ENCODE measurements at places on chromosomes 1 and 21.

- DNase-seq = no peak
Measured at GRCh38 chr1:202038688-202039346, 28.4 kb downstream of the ELF3 start.

GRCh38 chr1:70066711-70067110 lies 138.7 kb downstream of the LRRC40 start:
- DNase-seq = no peak

DNA sequence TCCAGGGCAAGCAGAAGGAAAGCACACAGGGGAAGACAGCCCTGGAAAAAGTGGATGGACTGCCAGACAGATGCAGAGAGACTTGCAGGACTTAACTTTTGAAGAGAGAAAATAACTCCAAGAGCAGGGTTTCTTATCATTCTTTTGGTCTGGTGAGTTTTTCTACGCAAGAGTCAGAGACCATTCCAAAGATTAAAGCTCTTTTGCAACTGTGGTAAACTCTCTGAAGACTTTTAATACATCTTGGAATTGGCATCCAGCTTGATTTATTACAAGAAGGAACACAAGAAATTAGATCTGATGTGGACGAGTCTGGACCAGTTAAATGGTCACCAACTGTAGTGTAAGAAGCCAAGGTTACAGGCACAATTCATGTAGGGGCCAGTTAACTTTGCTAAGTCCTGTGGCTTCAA lies 153.4 kb downstream of the SIPA1L2 start:
- no peak for DNase-seq

GRCh38 chr1:176843352-176844297 lies 320.9 kb downstream of the ASTN1 start:
- DNase-seq = no peak

GRCh38 chr1:29698033-29698432 lies 461.7 kb downstream of the PTPRU start:
- peak; percentile 34 for DNase-seq

DNA sequence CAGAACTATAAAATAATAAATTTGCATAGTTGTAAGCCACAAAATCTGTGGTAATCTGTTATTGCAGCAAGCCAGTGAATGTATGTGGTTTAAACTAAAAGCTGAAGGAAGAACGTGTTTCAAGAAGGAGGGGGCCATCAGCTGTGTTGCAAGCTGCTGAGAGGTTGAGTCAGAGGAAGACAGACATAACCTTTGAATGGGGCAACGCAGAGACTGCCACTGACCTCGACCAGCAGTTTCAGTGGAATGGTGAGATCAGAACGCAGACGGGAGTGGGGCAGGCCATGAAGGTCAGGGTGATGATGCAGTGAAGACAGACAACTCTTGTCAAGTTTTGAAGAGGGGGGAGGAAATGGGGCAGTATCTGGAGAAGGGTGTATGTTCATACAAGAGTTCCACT lies 23.2 kb upstream of the QSOX1 start:
- DNase-seq = no peak

DNA sequence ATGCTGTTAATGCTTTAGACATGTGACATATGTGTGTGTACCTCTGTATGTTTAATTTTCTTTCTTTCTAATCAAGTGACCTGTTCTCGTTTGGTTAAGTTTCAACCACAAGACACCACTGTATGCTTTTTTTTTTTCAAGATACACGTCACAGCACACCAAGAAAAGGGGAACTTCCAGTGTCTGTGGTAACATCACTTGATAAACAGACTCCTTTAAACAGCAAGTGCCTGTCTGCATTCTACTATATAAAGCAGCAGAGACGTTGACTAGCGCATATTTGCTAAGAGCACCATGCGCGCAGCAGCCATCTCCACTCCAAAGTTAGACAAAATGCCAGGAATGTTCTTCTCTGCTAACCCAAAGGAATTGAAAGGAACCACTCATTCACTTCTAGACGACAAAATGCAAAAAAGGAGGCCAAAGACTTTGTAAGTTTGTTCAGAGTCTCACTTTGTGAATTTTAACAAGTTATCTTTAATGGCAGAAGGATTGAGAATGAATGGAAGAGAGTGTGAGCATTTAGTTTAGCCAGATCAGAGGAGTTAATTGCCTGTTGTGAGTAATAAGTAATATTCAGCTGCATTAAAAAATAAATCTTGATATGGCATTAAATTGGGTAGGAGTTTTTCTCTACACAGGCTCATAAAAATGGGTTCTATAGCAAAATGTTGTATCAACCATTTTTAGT lies at the start of gene RGS1:
Gene RGS1 (plus strand): TSS at position 275 of the 691 bp plus-strand sequence. CDS start 20 bp downstream, at position 295.
- DNase-seq = no peak

Data from right cardiac atrium (tissue), 5 donors.